A549 treated with RU486 at 1 μM for 4 hours (cell line): ENCODE measurements at places on chromosomes 5 and 9. TPM values are rescaled to one million over a fixed set of nuclear protein-coding genes. Genes with fewer than 3 reads are reported as not detected.

Gene TMEM232
- total RNA-seq: 0.35 TPM in 1 of 5 replicates, not detected in the others

Gene PCDHGB6
- 0.06 to 0.15 TPM (median 0.09 TPM) in 5 replicates for total RNA-seq

Gene PDE8B
- total RNA-seq: 0.89 to 2.1 TPM (median 1.5 TPM) in 5 replicates

Gene WDR38
- 0.21 to 0.23 TPM in 2 of 5 replicates, not detected in the others for total RNA-seq

Gene IFNA21
- total RNA-seq: not detected in 5 replicates

Gene DBN1
- total RNA-seq: 49.8 to 80.7 TPM (median 69.2 TPM) in 5 replicates

Gene PCDHA13
- total RNA-seq: 0.06 to 0.09 TPM in 2 of 5 replicates, not detected in the others

Gene IGFBPL1
- total RNA-seq: 2.1 to 3.0 TPM (median 2.9 TPM) in 5 replicates

Gene C5orf34
- total RNA-seq: 3.0 to 6.6 TPM (median 5.1 TPM) in 5 replicates

Gene MARCOL
- total RNA-seq: not detected in 5 replicates

Gene FAM153A
- total RNA-seq: not detected in 5 replicates

Gene KCTD16
- total RNA-seq: 0.02 to 0.08 TPM (median 0.04 TPM) in 4 of 5 replicates, not detected in the other

Gene HACD4
- 0.53 to 1.2 TPM (median 1.0 TPM) in 5 replicates for total RNA-seq

Gene SELENOP
- total RNA-seq: 0.19 to 0.67 TPM (median 0.46 TPM) in 4 of 5 replicates, not detected in the other

Gene SPATA31E1
- not detected in 5 replicates for total RNA-seq

Gene PCDHA11
- 0.08 to 0.11 TPM (median 0.10 TPM) in 4 of 5 replicates, not detected in the other for total RNA-seq

Gene SLC6A3
- total RNA-seq: 0.07 to 0.37 TPM (median 0.14 TPM) in 4 of 5 replicates, not detected in the other

Gene ADGRD2
- total RNA-seq: not detected in 5 replicates

Gene CDKN2A
- total RNA-seq: not detected in 5 replicates

Gene LCN9
- not detected in 5 replicates for total RNA-seq

Gene PFN3
- total RNA-seq: not detected in 5 replicates

Gene ZNF462
- total RNA-seq: 4.7 to 5.6 TPM (median 5.0 TPM) in 5 replicates

Gene PCDHGB3
- total RNA-seq: 0.17 to 0.30 TPM (median 0.23 TPM) in 5 replicates

Gene FGD3
- 0.09 to 0.24 TPM (median 0.18 TPM) in 5 replicates for total RNA-seq
